ENCODE measurements at places on chromosomes 6 and 20.
A peak's percentile ranks its signal among the peaks of the same experiment; 100 is the strongest.

DNA sequence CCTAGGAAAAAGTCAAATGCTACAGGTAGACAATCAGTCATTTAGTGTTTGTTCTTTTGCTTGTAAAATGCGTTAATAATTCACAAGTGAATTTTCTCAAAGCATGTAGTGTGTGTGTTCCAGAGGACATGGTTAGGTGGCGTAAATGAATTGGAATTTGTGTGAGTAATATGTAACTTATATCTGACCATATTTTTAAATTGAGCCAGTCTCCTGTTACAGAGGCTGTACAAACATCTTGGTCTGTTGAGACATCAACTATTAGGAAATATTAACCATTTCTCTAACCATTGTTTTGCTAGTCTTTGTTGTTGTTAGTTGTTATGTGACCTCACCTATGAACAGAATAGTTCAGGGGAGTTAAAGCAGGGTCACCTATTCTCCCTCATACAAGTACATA is 22.7 kb downstream of the MCM8 start:
- DNase-seq, result no peak

- DNase-seq, result peak; percentile 61
Observed at GRCh38 chr20:57432862-57433491, 41.8 kb downstream of the RBM38 start.

- peak; percentile 61 for DNase-seq
Observed at GRCh38 chr6:43009124-43009523, 4.6 kb downstream of the MEA1 start.

GRCh38 chr6:39855356-39855995 is 63.3 kb downstream of the DAAM2 start:
- DNase-seq, result no peak

DNA sequence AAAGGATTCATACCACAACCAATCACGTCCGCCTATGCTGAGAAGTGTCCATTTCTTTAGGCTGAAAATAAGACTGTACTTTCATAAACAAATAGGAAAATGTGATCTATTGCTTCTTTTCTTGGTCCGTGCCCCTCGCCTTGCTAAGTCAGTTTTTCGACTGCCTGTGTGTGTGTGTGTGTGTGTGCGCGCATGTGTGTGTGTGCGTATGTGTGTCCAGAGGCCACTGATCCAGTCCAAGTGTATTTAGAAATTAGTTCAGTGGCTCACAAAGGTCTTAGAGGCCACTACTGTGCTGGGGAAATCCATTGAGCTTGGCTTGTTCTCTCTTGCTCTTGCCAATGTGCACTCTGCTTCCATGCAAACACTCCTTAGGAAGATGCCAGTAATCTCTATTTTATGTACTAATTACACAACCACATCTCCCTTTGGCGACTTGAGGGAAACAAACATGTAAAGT is 50.5 kb downstream of the SLC22A23 start:
- no peak for DNase-seq

DNA sequence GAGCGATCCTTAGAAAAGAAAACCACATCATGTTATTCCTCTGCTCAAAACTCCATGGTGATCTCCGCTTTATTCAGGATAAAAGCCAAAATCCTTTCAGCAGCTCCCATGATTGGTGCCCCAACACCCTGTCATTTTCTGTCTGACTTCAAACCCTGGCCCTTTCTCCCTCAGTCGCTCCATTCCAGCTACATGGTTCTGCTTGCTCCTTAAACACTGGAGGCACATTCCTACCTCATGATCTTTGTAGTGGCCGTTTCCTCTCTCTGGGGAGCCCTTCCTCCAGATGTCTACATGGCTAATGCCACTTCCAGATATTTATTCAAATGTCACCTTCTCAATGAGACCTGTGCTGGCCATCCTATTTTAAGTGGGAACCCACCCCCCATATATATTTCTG is 100.8 kb downstream of the CAP2 start:
- DNase-seq, result no peak

GRCh38 chr6:15026832-15027231 is 219.0 kb upstream of the JARID2 start:
- peak; percentile 58 for DNase-seq

- no peak for DNase-seq
Observed at GRCh38 chr6:149249370-149250357, 67.8 kb upstream of the TAB2 start.

DNA sequence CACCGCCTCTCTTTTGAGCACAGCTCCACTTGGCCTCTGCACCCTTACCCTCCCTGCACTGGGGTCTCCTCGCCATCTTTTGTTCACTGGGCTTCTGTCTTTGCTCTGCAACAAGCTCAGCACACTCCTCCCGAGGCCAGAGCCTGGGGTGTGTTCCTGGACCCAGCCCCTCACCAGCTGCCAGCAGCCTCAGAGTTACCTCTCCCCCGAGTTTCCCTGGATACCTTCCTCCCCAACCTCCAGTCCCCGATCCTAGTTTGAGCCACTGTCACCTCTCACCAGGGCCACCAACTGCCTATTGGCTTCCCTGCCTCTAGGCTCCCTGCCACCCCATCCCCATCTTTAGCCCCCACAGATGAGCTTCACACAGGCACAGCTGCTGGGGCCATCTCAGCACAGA is 12.3 kb downstream of the CYP21A2 start:
- DNase-seq, result peak; percentile 26

DNA sequence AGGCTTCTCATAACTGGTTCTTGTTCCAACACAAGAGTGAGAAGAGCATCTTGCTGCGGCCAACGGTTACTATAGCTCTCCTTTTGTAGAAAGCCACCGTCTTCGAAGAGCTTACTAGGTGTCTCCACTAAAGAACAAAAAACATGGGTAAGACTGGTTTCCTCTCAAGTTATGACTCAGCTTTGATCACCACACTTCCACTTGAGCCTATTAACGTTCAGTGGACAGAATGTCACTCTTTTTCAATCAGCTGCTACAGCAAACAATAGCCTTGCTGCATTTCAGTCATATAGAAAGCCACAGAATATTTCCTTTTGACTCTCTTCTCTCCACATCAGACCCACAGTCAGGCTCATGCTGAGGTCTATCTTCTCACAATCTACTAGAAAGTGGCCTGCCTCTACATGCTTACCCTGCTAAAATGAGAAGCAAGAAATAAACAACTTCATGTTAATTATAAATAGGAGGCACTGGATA is 243.5 kb upstream of the PREP start:
- no peak for DNase-seq

- DNase-seq, result no peak
Observed at GRCh38 chr20:41218466-41218865, 81.1 kb downstream of the PLCG1 start.

DNA sequence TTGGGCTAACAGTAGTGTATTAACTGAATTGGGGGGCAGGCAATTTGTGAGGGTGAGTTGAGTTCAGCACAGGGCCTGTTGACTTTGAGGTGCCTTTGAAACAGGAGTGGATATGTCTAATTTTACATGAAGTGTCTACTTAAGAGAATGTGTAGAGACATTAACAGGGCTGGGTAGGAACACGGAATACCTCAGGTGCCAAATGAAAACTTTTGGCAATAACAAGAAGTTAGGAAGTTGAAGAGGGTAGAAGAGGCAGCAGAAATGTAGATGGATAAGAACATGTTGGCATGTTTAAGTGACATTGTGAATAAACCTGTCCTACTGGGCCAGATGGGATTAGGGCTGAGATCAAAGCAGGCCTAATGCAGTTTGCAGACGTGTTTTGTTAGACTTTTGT is 117.0 kb downstream of the SLC16A10 start:
- no peak for DNase-seq

DNA sequence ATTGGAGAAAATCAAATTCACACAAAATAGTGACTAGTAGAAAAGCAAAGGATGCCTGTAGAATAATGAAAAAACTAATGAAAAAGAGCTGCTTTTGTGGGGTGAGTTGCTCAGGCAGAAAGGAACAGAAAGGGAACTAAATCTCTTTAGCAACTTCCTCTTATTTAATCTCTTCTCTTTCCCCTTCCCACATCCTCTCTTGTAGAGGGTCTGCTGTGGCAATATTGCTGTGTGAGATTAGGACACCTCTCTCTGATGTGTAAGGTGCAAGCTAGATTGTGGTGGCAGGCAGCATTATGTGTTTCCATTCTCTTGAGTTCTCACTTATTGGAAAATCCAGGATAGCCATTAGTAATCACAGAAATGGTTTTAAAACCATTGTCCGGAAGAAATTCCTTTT is 49.7 kb downstream of the SYNE1 start:
- DNase-seq, result no peak

DNA sequence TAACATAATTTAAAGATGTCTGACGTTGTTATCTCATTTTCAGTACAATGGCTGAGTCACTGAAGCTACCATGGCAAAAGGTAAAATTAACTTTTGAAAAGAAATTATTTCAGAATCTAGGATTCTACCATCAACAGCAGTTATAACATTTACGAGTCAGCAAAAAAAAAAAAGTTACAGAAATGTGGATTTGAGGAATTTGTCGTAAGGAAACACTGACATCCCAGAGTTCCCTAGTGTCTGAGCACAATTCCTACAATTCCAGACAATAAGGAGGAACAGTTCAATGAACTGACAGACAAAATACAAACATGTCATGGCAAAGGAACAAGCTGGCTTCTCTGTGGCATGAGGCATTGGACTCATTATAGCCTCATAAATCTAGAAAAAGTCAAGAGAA is 19.1 kb downstream of the ABRACL start:
- DNase-seq, result no peak

DNA sequence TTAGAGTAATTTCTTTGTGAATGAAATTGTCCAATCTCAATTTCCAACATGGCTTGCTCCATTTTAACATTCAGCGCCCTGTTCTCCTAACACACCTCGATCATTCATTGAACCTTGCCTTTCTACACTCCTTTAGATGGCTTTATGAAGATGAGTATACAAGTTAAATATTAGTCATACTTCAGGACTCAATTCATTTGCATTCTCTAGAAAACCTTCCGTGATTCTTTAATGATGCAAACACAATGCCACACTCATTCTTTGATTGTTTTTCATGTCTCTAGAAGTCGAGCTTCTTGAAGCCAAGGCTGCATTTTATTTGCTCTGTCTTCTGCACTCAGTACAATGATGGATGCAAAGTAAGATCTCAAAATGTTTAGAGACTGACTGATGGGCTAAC is 641.2 kb downstream of the DOK5 start:
- no peak for DNase-seq

- no peak for DNase-seq
Observed at GRCh38 chr6:86502497-86502896, 434.8 kb upstream of the HTR1E start.

DNA sequence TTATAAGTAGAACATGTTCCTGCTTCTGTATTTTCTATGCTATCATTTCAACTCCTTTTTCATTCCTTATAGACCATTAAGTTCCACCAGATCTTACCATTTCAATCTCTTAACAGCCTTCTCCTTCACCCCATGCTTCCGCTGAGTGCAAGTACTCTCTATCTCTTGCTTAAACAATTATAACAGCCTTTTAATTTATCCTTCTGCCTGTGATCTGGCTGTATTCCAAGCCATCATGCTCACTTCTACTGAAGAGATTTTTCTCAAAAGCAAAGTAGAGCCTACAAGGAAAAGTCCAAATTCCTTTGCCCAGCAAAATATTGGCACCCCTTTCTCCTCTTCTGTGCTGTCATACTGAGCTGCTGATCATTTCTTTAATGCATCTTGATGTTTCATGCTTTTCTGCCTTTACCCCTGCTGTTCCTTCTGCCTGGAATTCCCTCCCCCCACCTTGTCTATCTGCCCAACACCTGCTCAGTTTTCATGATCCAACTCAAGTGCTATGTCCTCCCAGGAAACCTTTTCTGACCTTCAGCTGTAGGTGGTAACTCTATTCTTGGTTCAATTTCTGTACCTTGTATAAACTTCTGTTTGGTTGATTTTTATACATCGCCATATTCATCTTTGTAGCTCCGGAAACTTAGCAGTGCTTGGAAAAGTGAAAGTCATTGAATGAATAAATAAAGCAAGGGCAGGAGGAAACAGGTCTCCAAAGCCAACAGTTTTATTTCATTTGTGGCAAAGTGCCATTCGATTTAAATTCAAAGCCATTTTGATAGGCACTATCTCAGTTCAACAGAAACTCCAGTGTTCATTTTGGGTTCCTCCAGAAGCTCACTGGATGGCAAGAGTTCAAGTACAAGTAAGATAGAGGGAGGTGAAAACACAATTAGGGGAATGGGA is 10.5 kb upstream of the BMP2 start:
- no peak for DNase-seq

DNA sequence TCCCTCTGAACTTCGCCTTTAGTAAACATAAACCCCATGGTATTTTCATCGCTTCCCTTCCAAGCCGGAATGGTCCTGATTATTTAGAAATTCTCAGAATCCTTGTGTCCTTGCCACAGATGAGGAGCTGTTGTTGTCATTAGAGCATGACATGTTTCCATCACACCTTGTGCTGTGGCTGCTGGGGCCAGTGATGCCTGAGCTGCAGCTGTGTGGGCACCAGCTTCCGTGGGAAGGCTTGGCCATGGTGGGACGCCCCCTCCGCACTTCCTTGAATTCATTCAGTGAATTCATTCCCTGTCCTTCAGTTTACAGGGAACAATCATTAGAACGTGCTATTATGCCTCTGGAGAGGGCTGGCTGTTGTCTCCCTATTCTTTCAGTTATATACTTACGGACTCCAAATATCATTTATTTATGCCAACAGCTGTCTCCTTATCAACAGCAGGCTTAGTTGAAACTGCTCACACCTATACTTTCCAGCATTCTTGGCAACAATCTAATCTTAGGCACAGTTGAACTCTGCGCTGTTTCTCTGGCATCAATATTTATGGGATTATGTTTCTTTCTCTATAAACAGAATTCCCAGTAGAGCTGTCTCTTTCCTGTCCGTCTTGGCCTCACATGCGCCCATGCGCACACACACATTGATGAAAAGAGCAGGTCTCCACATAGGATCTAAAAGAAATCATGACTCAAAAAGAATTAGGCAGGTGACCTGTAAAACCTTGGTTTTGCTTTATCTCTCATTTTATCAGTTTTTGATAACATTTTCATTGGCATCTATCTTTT is 9.0 kb downstream of the ADGRF1 start:
- no peak for DNase-seq

- no peak for DNase-seq
Observed at GRCh38 chr6:31851485-31851832, 11.2 kb downstream of the NEU1 start.

DNA sequence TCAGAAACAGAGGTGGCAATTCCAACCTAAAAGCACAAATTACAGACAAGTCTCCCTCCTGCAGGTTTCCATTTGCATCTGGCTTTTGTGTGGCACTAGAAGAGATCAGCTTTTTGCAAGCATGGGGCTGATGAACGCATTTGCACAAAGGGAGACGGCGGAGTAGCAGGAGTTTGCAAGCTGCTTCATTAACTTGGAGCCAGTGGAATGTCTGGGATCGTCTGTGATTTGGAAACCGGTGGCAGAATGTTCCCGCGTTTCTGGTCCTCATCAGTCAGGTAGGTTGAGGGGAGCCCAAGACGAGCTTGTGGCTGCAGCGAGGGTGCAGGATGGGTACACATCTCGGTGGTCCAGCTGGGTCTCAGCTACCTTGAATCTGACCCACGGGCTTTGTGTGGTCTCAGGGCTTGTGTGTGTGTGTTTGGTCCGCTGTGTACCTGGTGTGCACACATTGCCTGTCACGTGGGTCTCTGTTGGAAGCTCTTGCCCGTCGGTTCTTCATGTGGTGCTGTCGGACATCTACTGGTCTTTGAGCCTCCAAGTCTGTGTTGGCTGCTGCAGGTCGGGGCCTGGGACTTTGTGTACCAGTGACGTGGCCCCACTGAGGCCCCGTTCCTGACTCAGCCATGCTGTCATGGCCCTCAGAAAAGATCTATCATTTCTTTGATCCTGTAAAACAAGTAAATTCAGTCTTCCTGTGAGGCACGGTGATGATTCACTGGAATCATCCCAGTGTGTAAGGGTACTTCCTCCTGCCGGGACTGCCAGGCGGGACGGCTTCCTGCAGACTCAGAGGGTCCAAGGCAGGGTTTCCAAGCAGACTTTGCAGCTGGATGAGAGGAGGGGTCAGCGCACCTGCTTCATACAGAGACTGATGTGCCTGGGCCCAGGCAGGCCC is 12.4 kb upstream of the MYT1 start:
- DNase-seq, result no peak

All from right forelimb (tissue), 1 donor.